ENCODE measurements at places on chromosomes 11 and 22. TPM values are rescaled to one million over a fixed set of nuclear protein-coding genes. Genes with fewer than 3 reads are reported as not detected.

DNA sequence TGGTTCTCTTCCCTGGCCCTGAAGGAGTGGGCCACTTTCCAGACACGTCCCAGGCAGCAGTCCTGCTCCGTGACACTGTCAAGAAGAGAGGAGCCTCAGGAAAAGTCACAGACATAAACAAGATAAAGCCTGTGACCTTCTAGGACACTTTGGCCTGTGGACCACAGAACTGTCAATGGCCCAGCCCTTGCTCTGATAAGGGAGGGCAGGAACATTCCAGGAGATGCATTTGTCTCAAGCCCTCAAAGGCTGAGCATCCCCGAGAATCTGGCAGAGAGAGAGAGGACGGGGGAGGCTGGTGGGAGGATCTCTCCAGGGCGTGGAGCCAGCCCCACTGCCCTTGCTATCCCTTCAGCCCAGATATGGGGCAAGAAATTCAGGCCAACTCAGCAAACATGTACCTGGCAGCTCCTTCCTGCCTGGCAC, 476.4 kb downstream of the INSC start:
- no peak for DNase-seq
- H3K27ac ChIP-seq = peak overlapping the region; percentile 19
- H3K4me3 ChIP-seq = no peak overlapping the region
- H3K27me3 ChIP-seq = no peaks in the 10 kb centered on the region
- no peaks in the 10 kb centered on the region for H3K36me3 ChIP-seq

- H3K4me3 ChIP-seq = no peak overlapping the region
- DNase-seq = no peak
- no peaks in the 10 kb centered on the region for H3K27me3 ChIP-seq
- no peak overlapping the region for H3K27ac ChIP-seq
Observed at GRCh38 chr11:134389464-134390180, 22.4 kb downstream of the B3GAT1 start.

DNA sequence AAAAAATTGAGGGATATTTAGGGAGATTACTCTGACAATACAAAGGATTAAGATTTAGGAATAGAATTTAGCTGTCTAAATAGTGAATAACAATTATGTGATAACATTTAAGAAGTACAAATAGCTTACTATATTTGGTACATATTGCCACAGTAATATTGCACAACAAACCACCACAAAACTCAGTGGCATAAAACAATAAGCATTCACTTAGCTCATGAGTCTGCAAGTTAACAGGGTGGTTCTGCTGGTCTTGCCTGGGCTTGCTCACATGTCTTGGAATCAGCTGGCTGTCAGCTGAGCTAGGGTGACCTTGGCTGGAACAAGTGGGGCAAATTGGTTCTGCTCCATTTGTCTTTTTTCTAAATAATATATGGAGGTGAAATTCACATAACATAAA, 115.1 kb downstream of the DCDC1 start:
- no peaks in the 10 kb centered on the region for H3K4me1 ChIP-seq
- H3K36me3 ChIP-seq = no peaks in the 10 kb centered on the region
- no peaks in the 10 kb centered on the region for H3K27me3 ChIP-seq
- no peak overlapping the region for H3K4me3 ChIP-seq

TSKU gene
- 108 TPM for total RNA-seq
